ENCODE measurements at places on chromosomes 6 and 20. TPM values are rescaled to one million over a fixed set of nuclear protein-coding genes. Genes with fewer than 3 reads are reported as not detected.

- no peaks in the 10 kb centered on the region for H3K27me3 ChIP-seq
- no peak overlapping the region for H3K27ac ChIP-seq
- H3K36me3 ChIP-seq: no peaks in the 10 kb centered on the region
Observed at GRCh38 chr6:146550911-146551310, 7.3 kb downstream of the RAB32 start.

- H3K27ac ChIP-seq: peak overlapping the region; percentile 52
- peaks cover 51% of the 10 kb centered on the region for H3K4me1 ChIP-seq
- no peak overlapping the region for H3K4me3 ChIP-seq
- no peaks in the 10 kb centered on the region for H3K36me3 ChIP-seq
- no peak for DNase-seq
Observed at GRCh38 chr6:70706491-70707123, 38.9 kb downstream of the SMAP1 start.

Gene TBXT
- total RNA-seq: not detected

Gene EYA2
- not detected for total RNA-seq

Gene PSMB9
- total RNA-seq: 401 TPM
